ENCODE measurements at places on chromosomes 7 and 10.

DNA sequence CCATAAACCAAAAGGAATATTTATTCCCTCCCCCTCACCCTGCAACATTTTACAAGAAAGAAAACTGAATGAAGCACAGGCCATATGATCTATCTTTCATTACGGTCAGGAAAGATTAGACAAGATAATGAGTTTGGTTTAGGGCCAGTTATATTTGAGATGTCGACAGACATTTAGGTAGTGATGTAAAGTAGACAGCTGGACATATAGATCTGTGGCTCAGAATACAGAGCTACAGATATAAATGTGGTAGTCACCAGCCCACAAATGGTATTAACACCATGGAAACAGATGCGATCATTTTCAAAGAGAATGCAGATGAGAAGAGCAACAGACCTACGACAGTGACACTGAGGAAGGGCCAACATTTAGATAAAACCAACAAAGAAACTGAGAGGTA, 142.5 kb downstream of the SRPK2 start:
- DNase-seq = no peak

DNA sequence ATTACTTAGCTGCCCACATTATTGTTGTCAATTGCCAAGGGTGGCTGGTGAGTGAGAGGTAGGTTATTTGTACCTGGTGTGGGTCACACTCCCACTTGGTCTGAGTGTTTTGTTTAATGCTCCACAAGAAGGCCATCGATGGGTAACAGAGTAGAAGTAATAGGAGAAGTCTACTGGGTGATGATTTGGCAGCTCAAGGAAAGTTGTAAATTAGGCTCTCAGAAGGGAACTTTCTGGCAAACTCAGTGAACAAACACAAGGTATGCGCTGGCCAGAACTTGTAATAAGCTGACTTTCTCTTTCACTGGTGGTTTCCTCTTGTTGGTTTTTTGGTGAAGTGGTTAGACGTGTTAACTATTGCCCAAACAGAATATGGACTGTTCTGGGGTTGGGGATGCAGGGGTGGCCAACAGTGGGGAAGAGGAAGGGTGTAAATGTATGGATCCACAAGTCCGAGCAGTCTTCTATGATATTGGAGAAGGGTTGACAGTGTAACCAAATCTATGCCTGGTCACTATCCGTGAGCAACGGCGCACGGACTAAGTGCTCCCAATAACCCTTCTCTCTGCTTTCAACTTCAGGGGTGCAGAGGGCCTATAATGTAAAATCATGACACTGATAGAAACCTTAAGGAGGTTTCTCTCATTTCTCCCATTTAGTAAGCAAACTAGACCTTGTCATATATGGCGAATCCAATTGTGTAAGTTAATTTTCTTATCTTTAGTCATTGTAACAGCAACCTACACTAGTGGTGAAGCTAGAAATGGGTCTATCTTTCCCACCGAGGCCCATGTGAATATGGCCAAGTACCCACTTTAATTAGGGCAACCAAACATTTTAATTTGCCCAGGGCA, 212.8 kb downstream of the PTEN start:
- no peak for DNase-seq

- no peak for DNase-seq
Observed at GRCh38 chr10:124601016-124601415, 139.4 kb downstream of the LHPP start.

DNA sequence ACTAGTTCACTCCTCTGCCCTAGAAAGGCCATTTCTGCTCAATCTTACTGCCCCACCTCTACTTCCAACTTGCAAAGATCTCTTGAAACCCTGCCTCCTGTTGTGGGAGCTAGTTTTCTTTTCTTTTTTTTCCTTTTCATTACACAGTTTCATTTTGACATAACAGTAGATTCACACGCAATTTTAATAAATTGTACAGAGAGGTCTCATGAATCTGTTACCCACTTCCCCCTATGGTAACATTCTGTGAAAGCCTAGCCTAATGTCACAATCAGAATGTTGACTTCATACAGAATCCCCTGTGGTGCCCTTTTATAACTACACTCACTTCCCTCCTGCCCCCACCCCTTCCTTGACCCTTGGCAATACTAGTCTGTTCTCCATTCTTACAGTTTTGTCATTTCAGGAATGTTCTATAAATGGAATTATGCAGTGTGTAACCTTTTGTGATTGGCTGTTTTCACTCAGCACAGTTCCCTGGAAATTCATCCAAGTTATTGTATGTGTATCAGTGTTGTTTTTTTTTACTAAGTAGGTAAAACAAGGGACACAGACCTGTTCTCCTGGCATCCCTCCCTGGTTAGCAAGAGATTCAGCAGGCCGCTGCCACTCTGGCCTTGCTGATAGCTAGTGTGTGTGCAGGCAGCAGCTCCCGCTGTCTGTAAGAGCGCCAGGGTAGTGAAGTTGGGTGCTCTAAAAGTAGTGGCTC, 21.5 kb downstream of the CHST3 start:
- no peak for DNase-seq

DNA sequence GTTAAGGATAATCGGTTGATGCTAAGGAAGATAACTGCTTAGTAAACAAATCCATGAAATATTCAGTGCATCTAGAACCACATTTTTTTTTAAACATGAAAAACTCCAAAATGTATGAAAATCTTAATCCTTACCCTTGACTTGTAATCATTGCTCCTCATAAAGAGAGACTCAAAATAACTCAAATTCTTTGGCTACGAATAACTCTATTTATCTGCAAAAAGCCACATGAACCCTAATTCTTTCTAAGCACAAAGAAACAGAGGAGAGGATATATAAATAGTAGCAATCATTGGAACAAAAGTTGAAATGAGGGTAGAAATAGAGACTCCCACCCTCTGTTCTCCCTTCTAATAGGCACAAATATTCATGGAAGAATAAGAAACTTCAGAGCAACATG, 40.2 kb downstream of the ANK3 start:
- no peak for DNase-seq

DNA sequence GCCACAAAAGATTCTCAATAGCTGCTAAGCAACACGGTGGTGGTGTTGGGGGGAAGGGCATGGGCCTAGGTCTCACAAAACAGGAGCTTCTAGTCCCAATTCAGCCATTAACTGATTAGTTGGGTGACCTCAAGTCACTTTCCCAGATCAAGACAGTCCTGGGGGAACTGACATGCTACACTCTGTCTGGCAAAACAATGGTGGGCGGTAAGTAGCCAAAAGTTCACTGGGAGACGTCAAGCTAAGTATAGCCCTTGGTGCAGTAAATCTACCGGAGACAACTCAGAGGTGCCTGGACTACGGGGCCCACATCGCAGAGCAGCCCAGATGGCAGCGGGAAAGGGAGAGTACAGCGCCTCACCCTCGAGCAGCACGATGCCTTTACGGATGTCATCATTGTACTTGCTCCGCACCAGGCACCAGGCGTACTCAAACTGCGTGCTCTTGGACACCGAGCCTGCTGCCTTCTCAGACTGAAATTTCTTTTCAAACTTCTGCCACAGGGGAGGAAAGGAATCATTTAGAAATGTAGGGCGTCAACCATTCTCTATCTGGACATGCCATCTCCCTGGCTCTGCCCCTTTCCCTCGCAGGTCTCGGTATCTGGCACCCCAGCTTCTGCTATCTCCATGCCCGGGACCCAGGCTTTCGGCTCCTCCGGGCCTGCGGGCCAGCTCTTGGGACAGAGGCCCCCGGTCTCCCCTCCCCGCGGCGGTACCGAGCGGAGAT, 1.1 kb downstream of the FIS1 start:
- no peak for DNase-seq

DNA sequence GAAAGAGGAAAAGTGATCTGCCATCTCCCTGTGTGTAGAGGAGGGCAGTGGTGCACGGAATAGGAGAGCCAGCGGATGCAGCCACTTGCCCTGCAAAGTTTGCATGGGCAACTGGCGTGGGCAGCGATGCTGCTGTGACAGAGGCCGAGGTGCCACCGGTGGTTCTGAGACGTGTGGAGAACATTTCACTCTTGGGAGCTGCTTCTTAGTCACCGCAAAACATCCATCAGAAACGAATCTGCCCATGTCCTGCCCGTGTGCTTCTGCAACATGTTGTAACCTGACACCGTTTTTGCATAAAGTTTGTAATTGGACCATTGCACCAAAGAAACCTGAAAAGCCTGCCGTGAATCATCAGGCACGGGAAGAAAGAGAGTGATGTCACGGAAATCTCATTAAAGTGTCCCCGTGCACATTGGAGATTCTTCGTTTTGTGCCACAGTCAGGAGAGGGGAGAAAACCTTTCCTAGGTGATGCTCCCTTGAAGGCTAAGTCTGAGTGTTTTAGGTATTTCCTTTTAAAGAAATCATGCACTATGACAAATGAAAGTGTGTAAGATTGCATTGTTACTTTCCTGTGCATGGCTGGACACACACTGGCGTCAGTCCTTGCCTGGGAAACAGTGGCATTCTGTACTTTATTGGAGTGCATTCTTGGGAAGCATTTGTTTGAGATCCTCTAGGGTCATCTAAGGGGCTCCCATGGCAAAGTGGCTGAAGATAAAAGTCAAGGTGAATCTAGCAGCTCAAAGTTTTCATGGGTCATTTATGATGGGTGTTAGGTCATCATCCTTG, 302.6 kb downstream of the KLF6 start:
- DNase-seq = no peak

- no peak for DNase-seq
Observed at GRCh38 chr7:100949933-100950443, 654 bp downstream of the MUC3A start.

- no peak for DNase-seq
Observed at GRCh38 chr7:36781011-36781738, 56.9 kb upstream of the AOAH start.

- no peak for DNase-seq
Observed at GRCh38 chr7:97752215-97752614, 20.3 kb downstream of the TAC1 start.

DNA sequence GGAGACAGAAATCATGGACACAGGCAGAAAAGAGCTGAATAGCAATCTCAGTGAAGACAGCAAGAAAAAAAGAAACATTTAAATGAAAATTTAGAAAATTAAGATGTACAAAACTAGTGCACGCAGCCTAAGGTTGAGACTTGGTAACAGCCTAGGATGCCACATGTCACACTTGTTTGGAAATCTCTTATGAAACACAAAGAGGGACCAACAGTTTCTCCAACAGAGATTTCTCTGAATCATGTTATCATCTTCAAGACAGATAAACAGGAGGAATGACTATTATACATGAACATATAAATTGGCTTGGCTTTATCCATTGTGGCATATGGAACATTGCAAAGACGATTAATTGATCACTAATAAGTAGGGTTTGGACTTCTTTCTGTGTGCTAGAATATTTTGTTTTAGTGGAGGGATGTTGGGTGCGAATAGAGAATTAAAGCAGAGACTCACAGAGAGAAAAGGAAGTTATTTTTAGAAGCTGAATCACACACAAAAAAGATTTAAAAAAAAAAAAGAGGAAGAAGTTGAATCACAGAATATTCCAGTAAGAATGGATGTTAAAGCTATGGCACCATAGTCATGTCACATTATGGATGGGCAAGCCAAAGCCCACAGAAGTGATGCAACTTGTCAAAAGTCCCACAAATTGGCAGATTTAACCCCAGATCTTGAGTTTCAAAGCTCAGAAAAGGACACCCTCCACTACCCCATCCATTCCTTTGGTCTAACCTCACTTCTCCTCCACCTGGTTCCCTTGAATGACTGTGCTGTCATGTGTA, 91.6 kb downstream of the MYOF start:
- DNase-seq = no peak

- no peak for DNase-seq
Observed at GRCh38 chr7:151688236-151688780, 168.6 kb upstream of the RHEB start.

DNA sequence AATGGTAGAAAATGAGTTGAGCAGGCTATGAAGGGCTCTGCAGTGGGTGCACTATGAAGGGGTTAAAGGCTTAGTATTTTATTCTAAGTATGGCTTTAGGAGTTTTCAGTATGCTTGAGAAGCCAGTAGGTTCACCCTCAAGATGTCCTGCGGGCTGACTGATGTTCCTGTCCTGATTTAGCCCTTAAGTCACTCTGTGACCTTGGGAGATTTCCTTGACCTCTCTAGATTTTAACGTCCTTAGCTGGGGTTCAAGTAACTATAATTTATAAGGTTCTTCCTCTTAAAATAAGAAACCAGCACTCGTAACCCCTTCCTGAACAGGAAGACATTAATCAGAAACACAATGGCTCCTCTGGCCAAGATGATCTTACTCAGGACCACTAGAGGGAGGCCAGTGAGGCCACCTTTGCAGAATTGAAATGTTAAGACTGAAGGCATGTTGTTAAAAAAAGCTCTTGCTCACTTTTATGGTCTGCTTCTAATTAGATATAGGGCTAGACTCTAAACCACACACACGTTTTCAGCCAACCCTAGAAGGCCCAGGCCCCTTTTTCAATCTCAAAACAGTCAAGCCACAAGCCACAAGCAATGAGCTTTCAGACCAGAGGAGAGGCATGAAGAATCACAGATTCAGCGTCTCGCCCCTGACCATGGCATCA, 41.9 kb downstream of the CDK1 start:
- DNase-seq = no peak
